ENCODE measurements at places on chromosomes 1 and 21. TPM values are rescaled to one million over a fixed set of nuclear protein-coding genes. Genes with fewer than 3 reads are reported as not detected.

GRCh38 chr1:179298952-179299351 is 5.4 kb downstream of the SOAT1 start:
- no peak for DNase-seq
- peaks cover 6% of the 10 kb centered on the region for H3K36me3 ChIP-seq
- H3K4me1 ChIP-seq, result peaks cover 6% of the 10 kb centered on the region
- no peak overlapping the region for H3K4me3 ChIP-seq
- no peak overlapping the region for H3K27ac ChIP-seq

DNA sequence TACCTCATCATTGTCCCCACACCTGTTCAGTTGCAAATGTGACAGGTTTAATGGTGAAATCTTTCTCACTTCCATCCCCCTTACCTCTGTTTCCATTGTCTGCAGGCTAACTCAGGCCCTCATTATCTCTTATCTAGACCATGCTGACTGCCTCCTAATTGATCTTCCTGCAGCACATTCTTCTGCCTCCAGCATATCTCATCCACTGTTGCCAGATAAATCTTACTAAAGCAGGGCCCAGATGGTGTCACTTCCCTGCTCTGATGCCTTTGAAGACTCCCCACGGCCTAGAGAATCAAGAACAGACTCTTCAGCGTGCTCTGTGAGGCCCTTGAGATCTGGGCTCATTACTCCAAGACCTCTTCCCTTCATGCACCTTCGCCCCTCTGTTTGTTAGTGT is 230.1 kb downstream of the DUSP10 start:
- no peak overlapping the region for H3K4me3 ChIP-seq
- H3K27ac ChIP-seq, result no peak overlapping the region
- no peaks in the 10 kb centered on the region for H3K27me3 ChIP-seq
- no peak for DNase-seq
- H3K36me3 ChIP-seq, result no peaks in the 10 kb centered on the region
- H3K4me1 ChIP-seq, result no peaks in the 10 kb centered on the region

- H3K36me3 ChIP-seq, result no peaks in the 10 kb centered on the region
- H3K4me3 ChIP-seq, result no peak overlapping the region
Observed at GRCh38 chr1:3355894-3356826, 98.3 kb upstream of the ARHGEF16 start.

- H3K4me1 ChIP-seq, result peaks cover 6% of the 10 kb centered on the region
- no peak for DNase-seq
- H3K27ac ChIP-seq, result no peak overlapping the region
- H3K27me3 ChIP-seq, result no peaks in the 10 kb centered on the region
Observed at GRCh38 chr1:213266983-213267772, 216.1 kb downstream of the RPS6KC1 start.

DNA sequence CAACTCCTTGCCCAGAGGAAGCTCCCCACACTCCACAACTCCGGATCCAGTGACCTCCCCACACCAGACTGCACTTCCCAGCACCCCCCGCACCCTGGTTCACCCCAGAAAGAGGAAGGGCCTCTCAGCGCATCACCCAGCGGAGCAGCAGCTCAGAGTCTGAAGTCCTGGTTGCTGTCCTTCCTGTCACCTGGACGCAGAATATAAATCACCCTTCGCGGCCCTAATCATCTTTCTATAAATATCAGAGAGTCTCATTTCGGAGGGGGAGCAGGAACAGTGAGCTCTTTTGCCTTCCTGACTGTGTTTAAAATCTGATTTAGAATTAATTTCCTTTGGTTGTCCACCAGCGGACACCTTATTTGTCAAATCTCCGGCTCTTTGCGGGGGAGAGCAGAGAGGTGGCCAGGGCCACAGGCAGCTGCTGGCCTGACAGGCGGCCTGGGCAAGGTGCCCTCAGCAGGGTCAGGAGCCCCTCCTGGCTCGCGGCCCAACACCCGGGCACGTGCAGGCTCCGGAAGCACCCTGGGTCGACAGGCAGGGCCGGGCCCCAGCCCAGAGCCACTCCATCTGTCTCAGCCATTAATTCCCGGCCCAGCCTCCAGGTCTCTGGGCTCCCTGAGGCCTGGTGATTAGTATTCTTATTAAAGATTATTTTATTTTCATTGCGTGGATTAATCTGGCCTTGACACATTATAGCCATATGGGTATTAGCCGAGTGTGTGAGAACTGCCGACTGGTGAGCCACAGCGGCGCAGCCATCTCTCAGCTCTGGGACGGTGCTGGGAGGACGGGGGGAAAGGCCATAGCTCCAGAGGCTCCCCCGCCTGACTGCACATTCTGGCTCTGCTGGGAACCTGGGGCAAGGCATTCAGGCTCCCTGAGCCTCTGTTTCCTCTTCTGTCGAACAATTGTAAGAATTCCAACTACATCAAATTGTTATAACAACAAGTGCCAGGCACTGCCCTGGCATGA is 19.7 kb downstream of the EPHA8 start:
- H3K4me3 ChIP-seq, result no peak overlapping the region
- H3K36me3 ChIP-seq, result no peaks in the 10 kb centered on the region
- no peak for DNase-seq
- peaks cover 13% of the 10 kb centered on the region for H3K27me3 ChIP-seq

DNA sequence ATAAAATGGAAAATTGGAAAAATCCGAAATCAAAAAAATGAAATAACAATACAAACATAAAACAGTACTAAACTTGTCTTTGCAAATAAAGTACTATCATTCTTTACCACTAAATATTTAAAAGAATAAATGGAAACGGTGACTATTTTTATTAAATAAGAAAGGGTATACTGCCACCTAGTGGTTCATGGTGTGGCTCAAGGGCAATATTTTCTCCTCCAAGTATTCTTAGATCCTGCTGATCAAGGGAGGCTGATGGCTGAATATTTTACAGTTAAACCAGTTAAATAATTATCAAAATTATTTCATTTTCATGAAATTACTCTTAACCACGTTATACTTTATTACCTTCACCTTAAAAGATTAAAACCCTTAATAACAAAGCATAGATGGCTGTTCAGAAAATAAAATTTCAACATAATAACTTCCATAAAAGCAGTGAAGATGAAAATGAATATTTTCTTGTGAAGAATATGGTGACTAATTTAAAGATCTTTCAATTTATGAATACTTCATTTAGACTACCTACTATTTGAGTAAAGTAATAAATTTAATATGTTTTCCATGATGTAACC is 1793.9 kb downstream of the NCAM2 start:
- H3K36me3 ChIP-seq, result no peaks in the 10 kb centered on the region
- no peaks in the 10 kb centered on the region for H3K27me3 ChIP-seq
- peak; percentile 70 for DNase-seq
- H3K4me3 ChIP-seq, result no peak overlapping the region
- no peak overlapping the region for H3K27ac ChIP-seq
- H3K4me1 ChIP-seq, result no peaks in the 10 kb centered on the region

DNA sequence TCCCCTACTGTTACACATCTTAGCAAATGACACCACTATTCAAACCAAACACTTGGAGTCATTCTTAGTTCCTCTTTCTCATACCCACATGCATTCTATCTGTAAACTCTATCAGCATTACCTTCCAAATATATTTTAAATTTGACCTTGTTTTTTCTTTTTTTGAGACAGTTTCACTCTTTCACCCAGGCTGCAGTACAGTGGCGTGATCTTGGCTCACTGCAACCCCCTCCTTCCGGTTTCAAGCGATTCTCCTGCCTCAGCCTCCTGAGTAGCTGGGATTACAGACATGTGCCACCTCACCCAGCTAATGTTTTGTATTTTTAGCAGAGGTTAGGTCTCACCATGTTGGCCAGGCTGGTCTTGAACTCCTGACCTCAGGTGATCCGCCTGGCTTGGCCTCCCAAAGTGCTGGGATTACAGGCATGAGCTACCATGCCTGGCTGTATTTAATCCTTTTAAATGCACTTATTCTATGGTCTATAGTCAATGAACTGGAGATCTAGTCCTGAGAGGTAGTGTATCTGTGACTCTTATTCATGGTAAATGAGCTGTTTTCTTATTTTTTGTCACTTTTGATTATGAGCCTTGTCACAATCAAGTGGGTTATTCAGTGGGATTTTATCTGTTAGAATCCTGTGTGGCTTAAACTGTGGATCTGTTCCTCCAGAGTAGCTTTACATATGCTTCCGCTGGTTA is 73.1 kb downstream of the GATAD2B start:
- H3K4me3 ChIP-seq, result no peak overlapping the region
- DNase-seq, result no peak
- no peaks in the 10 kb centered on the region for H3K27me3 ChIP-seq
- no peaks in the 10 kb centered on the region for H3K4me1 ChIP-seq
- no peak overlapping the region for H3K27ac ChIP-seq
- no peaks in the 10 kb centered on the region for H3K36me3 ChIP-seq

DNA sequence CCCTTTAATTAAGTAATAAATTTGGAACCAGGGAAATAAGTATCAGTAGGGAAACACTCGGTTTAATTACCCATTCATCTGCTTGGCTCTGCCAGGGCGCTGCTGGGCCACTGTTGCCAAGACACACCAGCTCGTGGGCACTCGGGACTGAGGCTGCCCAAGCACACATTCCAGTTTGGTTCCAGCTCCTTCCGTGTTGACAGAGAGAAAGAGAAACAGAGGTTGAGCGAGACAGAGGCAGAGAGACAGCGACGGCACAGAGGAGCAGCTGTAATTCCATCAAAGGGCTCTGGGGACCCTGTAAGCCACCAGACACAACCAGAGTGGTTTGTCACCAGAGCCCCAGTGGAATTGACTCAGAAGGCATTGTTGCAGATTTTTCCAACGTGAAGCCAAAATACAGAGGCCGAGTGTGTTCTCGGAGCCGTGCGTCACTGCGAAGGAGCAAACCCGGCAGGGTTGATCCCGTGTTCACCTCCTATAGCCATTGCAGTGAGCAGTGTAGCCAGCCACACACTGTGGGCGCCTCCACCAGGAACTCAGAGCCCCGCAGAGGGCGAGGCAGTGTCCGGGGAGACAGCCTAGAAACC is 33.5 kb downstream of the SYF2 start:
- peak; percentile 85 for DNase-seq
- H3K4me3 ChIP-seq, result peak overlapping the region; percentile 61
- H3K27me3 ChIP-seq, result no peaks in the 10 kb centered on the region
- peak overlapping the region; percentile 27 for H3K27ac ChIP-seq
- peaks cover 16% of the 10 kb centered on the region for H3K4me1 ChIP-seq

DNA sequence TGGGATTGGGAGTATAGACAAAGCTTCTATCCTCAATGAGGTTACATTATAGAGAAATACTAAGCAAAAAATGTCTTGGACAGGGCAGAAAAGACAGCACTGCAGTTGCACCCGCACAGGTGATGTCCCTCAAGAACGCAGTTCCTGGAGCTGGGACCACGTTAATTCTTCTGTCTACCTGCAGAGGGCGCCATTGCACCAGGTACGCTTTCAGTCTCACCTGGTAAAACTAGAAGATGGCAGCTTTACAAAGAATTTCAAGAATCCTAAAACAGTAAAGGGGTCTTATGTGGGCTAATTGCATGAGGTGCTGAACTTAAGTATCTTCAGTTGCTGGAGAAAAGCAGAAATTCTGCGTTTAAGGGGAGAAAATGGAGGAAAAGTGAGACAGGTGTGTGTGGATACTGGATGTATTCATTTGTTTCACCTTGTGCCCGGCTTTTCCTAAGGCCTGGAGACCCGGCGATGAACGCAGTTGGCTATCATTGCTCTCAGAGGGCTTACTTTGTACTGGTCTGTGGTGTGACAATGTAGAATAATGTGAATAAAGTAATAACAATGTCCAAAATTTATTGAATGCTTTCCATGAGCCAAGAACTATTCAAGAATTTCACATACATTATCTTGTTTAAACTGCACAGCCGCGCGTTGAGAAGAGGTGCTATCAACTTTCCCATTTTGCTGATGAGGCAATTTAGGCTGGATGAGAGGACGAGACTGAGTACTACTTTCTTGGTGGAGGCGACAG is 276.3 kb upstream of the GREM2 start:
- no peak for DNase-seq
- no peak overlapping the region for H3K27ac ChIP-seq
- no peaks in the 10 kb centered on the region for H3K4me1 ChIP-seq

DNA sequence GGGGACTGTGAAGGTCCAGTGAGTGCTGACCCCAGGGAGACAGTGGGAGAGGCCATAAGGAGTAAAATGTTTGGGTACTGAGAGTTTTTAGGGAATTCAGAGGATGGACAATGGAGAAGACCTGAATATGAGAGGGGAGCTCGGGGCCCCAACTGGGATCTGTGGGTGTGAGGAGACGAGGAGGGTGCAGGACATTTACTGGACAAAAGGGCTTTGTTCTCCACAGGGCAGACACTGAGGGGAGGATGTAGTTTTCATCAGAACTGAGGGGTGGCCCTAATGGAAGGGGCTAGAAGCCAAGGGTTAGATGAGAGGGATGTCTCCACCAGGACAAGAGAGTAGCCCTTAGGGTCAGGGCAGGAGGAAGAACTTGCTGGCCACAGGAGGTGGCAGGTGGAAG is 30.0 kb downstream of the TMCC2 start:
- H3K4me3 ChIP-seq, result no peak overlapping the region
- peaks cover 19% of the 10 kb centered on the region for H3K4me1 ChIP-seq
- DNase-seq, result no peak
- H3K27ac ChIP-seq, result no peak overlapping the region
- no peaks in the 10 kb centered on the region for H3K27me3 ChIP-seq
- H3K36me3 ChIP-seq, result no peaks in the 10 kb centered on the region

DNA sequence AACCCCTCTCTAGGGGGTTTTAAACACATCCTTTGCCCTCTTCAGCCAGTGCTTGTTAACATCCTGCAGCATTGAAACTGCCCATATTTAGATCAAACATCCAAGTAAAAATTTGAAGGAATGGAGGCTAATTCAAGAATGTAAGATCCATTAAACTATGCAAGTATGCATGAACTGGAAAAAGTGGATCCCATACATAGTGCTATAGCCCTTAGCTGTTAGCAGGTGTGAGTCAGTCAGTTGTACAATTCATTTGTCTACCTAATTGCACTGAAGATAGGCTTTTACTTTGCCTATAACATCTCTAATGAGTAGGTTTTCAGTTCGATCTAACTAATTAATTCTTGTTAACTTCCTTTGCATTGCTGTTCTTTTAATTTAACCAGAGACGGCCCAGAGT is 270.9 kb downstream of the LMO4 start:
- H3K4me3 ChIP-seq, result no peak overlapping the region
- H3K27me3 ChIP-seq, result no peaks in the 10 kb centered on the region
- H3K4me1 ChIP-seq, result 0 out of 2 replicates have a peak, but pooled peaks cover 4% of the 10 kb centered on the region
- H3K36me3 ChIP-seq, result no peaks in the 10 kb centered on the region
- no peak for DNase-seq
- H3K27ac ChIP-seq, result no peak overlapping the region

Gene FAM131C
- total RNA-seq, result 0.97 TPM
